RWPE2 (cell line): ENCODE measurements at places on chromosomes 11 and 22.

GRCh38 chr22:28207281-28208030 lies 288.4 kb upstream of the PITPNB start:
- DNase-seq, result no peak

GRCh38 chr11:134544095-134544815 lies 132.2 kb upstream of the B3GAT1 start:
- no peak for DNase-seq

- DNase-seq, result no peak
Measured at GRCh38 chr11:134050541-134051383, 18.1 kb upstream of the JAM3 start.

DNA sequence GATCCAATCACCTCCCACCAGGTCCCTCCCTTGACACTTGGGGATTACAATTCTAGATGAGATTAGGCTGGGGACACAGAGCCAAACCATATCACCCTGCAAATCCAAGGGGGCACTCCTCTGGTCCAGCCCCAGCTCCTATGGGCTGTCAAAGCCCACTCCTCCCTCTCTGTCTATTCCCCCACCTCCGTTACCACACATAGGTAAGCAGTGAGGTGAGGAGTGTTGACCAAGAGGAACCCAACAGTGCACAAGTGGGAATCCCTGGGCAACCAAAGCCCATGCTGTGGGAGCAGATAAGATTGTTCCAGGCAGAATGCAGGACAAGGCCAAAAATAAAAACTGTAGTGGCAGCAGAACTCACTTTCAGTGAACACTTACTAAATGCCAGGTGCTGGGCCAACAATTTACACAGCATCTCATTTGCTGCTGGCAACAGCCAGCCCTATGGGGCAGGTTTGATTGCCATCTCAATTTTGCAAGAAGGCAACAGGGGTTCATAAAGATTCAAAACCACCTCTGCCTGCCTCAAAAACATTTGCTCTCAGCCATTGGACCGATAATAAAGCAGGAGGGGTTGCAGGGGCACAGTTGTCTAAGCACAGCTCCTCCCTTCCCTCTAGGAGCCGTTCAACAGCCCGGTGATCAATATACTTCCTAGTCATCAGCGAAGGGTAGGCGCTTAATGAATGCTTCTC lies 8.9 kb downstream of the SDF2L1 start:
- DNase-seq, result no peak

DNA sequence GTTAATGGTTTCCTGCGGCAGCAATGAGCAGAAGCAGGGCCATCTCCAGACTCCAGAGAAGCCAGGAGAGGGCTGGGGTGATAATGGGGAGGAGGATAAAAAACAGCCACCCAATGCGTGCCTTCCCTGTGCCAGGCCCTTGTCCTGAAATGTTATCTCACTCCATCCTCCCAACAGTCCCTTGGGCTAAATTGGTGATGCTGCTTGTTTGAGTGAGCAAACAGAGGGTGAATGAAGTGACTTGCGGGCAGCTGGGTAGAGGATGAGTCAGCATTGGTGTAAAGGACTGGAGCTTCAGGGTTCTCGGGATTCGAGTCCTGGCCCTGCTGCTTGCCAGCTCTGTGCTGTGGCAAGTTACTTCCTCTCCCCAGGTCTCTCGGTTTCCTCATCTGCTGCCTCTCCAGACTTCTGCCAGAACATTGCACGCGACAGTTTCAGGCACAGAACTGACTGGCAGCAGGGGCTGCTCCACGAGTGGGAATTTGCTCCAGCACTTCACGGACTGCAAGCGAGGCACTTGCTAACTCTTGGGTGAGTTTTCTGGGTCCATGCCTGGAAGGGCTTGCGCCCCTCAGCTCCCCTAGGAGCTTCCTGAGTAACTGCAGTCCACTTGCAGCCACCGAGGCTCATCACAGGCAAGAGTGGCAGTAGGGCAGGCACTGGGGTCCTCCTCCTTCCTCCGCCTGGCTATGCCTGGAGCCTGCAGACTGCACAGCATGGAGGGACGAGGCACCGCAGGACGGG lies at the start of gene P2RY6:
TSS of gene P2RY6 (plus strand) at position 403 of the 744 bp plus-strand sequence. CDS start 24,181 bp downstream, outside the sequence.
- no peak for DNase-seq

GRCh38 chr11:113613619-113614018 lies 92.5 kb downstream of the TMPRSS5 start:
- DNase-seq, result no peak

DNA sequence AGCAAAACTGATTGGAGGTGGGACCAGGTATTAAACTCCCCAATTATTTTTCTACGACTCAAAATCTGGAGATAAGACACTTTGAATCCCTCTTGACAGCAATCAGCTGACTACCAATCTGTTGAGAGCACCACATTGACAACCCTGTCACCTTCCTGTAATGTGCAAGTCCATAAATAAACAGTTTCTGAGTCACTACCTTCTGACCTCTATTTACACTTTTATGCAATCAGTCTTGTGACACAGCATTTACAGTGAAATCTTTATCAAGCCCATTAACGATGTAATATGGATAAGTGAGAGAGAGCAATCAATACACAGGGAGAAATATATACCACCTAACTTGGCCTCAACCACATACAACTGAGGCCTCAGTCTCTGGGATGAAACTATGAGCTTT lies 283.7 kb upstream of the ANO5 start:
- DNase-seq, result no peak

- no peak for DNase-seq
Measured at GRCh38 chr11:44008698-44009097, 39.1 kb upstream of the ACCSL start.

DNA sequence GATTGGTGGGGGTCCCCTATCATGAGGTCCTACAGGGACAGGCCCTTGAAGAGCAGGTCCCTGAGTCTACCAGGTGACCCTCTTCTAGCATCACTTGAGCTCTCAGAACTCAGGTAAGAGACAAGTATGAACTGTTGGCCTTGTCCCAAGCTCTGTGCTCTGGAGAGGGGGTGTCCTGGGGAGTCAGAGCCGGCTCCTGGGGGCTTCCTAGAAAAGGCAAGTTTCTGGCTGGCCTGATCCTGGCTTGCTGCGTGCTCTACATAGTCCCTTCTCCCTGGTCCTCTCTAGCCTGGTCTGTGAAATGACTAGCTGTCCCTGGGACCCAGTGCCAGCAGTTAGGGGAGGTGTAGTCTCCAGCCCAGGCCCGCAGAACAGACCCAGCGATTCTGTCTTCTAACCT lies 11.4 kb downstream of the ATG16L2 start:
- DNase-seq, result no peak

DNA sequence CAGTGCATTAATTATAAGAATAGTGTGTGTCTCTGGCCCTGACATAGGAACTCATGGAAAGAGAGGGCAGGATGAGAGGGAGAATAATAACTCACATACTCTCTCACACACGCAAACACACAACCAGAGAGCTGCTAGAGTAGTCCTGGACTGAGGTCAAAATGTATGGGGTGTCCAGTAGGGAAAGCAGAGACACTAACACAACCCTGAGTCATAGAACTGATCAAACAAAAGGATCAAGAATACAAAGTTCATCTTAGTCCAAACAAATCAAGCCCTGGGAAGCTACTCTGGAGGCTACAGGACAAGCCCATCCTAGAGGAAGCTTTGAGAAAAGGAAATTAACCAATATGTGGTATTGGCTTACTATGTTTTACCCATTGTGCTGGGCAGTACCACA lies 178.5 kb upstream of the GUCY1A2 start:
- no peak for DNase-seq

- DNase-seq, result no peak
Measured at GRCh38 chr11:103729617-103730016, 306.8 kb upstream of the DDI1 start.

DNA sequence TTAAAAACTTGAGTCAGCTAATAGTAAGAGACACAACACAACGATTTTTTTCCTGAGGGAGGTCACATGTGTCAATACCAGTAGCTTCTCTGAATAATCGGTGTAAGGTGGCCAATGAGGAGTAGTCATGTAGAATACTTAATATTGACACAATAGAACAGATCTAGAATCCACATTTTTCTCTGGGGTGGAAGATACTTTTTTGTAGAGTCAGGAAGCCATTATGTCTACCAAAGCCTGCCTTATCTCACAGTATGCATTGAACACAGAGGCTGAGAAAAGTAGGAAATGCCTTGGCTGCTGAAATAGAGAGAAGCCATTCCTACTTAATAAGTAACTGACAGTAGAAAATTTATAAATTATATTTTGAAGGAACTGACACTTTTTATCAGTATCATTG lies 725.0 kb downstream of the METTL15 start:
- DNase-seq, result no peak

- no peak for DNase-seq
Measured at GRCh38 chr11:11135820-11136476, 217.1 kb downstream of the CSNK2A3 start.

DNA sequence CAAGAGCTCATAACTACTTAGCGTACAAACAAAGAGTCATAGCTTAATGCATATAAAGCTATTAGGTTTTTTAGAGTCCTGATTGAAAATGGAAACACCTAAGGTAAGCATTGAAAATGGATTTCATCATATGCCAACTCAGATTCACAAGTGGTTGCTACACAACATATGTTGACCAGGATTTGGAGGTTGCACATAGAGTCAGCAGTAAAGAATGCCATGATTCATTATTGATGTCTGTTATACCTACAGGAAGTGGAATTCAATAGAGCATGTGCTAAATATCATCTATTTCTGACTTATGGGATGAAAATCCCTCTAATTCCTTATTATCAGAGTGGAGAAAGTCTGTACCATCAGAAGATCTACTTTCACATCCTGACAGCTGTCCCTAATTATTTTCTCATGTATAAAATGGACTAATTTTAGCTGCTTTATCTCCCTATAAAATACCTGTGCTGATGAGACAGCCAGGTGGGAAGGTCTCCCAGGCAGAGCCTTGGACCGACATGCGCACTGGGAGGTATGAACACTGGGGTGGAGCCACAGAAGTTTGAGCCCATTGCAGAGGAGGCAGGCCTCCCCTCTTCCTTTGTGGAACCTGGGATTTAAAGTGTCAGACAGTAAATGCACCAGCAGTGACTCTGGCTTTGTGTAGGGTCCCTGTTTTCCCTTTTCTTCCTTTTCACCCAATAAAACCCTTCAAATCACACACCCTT lies 204.2 kb downstream of the AASDHPPT start:
- DNase-seq, result no peak

DNA sequence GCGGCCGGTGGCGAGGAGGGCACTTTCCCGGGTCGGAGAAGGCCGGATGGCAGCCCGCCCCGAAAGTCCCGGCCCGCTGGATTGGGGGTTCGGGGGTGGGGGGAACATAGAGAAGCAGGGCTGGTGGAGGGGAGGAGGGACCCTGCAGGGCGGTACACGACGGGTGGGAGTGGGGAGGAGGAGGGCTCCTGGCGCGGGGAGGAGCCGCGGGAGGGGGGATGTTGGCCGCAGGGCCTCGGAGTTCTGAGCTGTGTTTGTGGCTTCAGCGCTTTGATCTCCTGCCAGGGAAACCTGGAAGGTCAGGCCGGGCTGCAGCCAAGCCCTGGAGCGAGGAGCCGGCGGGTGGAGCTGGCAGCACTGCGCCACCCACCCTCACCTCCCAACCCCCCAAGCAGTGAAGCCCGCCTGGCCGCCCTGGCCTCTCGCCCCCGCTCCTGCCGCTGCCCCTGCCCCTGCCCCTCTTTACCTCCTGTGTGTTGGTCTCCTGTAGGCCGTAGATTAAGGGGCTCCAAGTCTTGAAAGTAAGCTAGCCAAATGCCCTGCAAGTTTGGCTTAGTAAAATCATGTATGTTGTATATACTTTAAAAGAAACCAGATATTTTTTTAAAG lies 30.9 kb downstream of the C22orf31 start:
- no peak for DNase-seq

- no peak for DNase-seq
Measured at GRCh38 chr11:114384487-114384886, 15.8 kb downstream of the C11orf71 start.

GRCh38 chr22:37457093-37457893 lies 28.9 kb downstream of the MFNG start:
- no peak for DNase-seq

DNA sequence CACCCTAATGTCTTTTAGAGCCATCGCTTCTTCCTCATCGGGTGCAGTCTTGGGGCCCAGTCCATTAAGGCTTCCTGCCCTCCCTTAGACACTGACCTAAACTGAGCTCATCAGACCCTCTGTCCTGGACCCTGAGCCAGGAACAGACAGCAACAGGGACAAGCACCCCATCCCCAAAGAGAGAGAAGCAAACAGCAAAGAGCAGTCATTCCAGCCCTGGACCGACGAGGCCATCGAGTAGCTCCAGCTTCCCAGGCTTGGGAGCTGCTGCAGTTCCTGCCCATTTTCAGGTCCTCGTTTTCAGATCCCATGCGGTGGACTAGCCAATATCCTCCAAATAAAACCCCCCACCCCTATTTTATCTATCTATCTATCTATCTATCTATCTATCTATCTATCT lies 25.8 kb upstream of the CACNG2 start:
- DNase-seq, result no peak

DNA sequence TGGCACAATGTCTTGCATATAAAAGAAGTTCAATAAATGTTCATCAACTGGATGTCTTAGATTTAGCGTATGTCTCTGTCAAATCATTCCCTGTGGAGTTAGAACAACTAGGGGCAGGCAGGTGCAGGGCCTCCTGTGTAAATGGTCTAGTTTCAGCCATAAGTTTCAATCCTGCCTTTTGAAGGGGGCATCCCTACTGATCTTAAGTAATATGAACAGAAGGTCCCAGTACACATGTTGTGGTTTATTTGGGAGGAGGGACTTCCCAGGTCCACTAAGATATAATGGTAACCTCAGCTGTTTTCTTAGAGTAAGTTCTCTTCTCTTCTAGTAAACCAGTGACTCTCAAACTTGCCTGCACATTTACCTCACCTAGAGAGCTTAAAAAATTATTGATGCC lies 19.8 kb downstream of the TTC12 start:
- no peak for DNase-seq
